Activated T-cell treated with anti-CD3 and anti-CD28 coated beads for 1 hour (primary cell): ENCODE measurements at places on chromosomes 5 and 9.

- no peak for DNase-seq
Observed at GRCh38 chr5:66326276-66326675, 182.2 kb downstream of the SREK1 start.

DNA sequence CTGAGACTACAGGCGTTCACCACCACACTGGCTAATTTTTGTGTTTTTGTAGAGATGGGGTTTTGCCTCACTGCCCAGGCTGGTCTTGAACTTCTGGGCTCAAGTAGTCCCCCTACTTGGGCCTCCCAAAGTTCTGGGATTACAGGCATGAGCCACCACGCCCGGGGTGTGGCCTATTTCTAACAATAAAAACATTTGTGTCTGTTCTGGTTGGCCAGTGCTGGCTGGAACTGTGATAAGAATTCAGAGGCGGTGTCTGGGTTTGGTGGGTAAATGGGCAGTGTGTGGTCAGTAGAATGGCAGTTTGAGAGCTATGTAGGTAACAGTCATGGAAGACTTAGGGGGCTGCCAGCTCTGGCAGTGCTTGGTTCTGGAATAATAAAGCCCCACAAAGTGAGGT lies 46.9 kb upstream of the SYNPO start:
- no peak for DNase-seq

GRCh38 chr5:2546938-2547337 lies 204.5 kb downstream of the IRX2 start:
- DNase-seq, result no peak

- no peak for DNase-seq
Observed at GRCh38 chr5:148829734-148830133, 3.3 kb downstream of the ADRB2 start.

GRCh38 chr9:91768977-91769916 lies 180.8 kb downstream of the ROR2 start:
- DNase-seq, result no peak

DNA sequence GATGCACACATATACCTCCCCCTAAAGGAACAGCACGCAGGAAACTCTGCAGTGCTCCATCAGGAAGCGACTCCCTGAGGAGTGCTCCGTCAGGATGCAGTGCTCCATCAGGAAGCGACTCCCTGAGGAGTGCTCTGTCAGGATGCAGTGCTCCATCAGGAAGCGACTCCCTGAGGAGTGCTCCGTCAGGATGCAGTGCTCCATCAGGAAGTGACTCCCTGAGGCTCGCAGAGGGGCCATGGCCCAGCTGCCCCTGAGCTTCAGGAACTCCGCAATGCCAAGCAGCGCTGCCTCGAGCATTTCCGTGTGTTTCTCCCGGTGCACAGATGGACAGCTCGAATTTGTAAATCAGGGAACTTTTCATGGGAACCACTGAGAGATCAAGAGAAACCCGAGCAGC lies 88.1 kb downstream of the PAX5 start:
- no peak for DNase-seq

- no peak for DNase-seq
Observed at GRCh38 chr5:156164306-156164705, 162.7 kb upstream of the SGCD start.

GRCh38 chr5:142056816-142057696 lies 44.2 kb upstream of the GNPDA1 start:
- DNase-seq, result no peak

DNA sequence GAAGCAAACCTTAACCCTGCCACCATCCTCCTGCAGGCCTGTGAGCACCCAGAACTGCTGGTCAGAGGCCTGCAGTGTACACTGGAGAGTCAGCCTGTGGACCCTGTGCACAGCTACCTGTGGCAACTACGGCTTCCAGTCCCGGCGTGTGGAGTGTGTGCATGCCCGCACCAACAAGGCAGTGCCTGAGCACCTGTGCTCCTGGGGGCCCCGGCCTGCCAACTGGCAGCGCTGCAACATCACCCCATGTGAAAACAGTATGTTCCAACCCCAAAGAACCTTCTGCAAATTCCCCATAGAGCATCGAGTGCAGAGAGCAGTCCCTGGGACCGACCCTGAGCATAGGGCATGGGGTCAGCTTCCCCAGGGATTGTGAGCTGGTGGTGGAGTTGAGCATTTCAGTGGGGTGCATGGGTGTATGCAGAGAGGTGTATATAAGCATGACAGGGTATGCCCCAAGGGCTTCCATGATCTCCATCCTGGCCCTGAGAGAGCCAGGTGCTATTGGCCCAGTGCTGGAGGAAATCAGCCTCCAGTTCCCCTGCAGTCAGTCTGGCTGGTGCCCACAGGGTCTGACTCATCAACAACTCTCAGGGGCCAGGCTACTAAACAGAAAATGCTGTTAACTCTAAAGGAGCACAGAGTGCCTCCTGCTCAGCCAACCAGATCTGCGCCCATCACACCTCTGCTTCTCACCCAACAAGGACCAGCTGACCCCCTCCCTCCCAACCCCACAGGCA lies 126.2 kb downstream of the SAXO1 start:
- no peak for DNase-seq

DNA sequence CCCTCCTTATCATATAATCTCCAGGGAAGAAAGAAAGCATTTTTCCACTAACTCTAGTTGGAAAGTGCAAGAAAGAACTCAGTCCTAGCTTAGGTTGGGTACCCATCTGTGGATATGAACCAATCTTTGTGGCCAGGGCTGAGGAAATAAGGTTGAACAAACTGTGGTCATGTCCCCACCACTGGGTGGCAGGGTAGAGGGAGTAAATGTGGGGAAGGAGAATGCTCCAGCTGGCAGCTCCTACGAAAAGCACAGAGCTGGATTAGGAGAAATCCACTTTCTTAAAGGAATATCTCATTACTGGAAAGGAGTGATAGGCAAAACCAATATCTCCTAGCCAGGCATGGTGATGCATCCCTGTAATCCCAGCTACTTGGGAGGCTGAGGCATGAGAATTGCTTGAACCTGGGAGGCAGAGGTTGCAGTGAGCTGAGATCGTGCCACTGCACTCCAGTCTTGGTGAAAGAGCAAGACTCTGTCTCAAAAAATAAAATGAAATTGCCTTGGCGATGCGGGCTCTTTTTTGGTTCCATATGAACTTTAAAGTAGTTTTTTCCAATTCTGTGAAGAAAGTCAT lies 175.1 kb downstream of the CCDC192 start:
- DNase-seq, result no peak

- DNase-seq, result no peak
Observed at GRCh38 chr5:143446535-143447226, 43.2 kb upstream of the NR3C1 start.

DNA sequence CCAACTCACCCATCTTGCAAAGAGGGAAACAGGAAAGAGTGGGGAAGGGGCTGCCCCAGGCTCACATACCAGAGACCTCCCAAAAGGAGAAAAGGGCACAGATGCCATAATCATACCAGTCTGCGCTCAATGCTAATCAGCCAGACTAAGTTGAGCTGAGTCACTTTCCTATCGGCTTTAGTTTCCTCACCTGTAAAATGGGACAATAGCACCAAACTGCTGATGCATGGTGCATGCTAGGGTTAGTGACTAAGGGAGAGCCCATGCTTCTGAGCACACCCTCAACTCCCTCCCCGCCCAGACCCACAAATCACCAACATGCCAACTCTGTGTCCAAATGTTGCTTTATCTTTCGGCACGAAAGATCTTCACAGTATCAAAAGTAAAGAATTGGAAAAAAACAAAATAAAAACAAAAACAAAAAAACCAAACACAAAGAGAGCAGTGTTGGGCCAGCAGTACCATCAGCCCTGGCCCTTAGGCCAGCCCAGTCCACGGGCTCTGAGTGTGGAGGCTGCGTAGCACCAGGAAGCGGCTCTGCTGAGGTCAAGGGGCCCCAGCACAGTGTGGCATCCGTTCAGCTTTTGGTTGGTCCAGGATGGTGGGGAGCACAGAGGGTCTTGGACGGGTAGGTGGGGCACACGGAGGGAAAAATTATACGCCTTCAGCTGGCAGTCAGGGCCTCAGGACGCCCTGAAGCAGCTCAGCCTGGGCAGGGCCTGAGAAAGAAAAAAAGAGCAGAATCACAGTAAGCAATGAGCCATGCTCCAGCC lies 2.9 kb upstream of the DDX41 start:
- DNase-seq, result no peak

- DNase-seq, result no peak
Observed at GRCh38 chr9:36935768-36936497, 98.1 kb downstream of the PAX5 start.

GRCh38 chr9:135049460-135049859 lies 38.0 kb upstream of the OLFM1 start:
- no peak for DNase-seq

- DNase-seq, result no peak
Observed at GRCh38 chr9:129285979-129286772, 108.1 kb upstream of the IER5L start.

GRCh38 chr9:27528886-27529315 lies 713 bp downstream of the MOB3B start:
- peak; percentile 10 for DNase-seq

GRCh38 chr9:10144355-10144754 lies 468.4 kb downstream of the PTPRD start:
- DNase-seq, result no peak

- DNase-seq, result no peak
Observed at GRCh38 chr5:53116597-53116996, 7.0 kb upstream of the MOCS2 start.

DNA sequence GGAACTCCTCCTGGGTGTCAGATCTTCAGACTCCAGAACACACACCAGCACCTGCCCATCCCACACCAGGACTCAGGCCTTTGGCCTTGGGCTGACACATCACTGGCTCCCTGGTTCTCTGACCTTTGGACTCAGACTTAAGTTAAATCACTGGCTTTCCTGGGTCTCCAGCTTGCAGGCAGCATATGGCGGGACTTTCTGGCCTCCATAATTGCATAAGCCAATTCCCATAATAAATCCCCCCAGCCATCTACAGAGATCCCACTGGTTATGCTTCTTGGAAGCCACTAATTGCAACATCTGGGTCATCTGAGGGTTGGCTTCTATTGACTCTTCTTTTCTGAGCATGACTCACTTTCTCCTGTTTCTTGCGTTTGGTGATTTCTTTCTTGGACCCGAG lies 80.3 kb upstream of the SARDH start:
- no peak for DNase-seq

DNA sequence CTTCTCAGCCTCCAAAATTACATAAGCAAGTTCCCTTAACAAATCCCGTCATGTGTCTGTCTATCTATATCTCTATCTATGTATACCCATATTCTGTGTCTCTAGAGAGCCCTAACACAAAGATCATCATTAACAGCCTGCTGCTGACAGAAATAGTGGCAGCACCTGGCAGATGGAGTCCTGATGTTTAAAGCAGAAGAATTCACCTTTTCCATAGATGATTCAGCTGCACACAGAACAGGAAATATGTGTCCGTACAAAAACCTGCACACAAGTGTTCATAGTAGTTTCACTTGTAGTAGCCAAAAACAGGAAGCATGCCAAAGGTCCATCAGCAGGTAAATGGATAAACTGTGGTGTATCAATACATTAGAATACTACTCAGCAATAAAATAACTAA lies 45.0 kb upstream of the ACO1 start:
- no peak for DNase-seq

DNA sequence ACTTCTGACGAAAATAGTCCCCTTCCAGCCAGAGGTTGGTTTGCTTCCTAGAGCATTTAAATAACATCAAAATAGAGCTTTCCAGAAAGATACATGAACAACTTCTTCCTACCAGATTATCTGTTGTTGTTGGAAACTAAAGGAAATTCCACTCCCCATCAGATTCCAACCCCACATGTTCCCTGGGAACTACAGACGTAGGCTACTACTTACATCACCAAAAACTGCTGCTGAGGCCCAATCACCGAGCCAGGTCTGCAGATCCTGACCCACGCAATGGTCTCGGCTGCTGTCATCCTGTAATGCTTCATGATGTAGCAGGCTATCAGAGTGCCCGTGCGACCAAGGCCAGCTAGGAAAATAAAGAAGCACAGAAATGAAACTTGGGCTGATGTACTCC lies 73.4 kb downstream of the HABP4 start:
- no peak for DNase-seq

DNA sequence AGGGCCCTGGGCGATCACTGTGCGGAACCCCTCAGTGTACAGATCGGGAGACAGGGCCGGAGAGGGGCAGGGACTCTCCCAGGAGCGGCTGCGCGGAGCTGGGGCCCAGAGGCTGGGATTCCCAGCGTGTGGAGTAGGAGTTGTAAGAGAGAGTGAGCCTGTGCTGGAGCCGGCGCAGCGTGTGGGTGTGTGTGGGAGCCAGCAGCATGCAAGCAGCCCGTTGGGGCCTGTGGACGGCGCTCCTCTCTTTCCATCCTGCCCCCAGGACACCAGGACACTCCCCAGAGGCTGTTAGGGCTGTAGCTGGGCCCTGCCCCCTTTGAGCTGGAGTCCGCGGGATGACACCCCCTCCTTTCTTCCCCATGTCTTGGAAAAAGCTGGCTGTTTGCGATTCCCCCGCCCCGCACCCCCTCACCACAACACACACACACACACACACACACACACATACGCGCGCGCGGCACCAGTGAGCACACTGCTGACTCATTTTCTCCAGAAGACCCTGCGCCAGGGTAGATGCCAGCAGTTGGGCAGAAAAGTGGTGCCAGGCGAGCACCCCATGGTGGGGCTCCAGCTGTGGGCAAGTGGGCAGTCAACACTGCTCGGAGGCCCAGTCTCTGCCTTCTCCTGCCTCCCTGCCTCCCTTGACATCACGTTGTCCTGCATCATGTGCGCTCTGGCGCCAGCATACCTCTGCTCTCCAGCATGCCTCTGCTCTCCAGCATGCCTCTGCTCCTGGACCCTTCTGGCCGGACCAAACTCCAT lies 1.5 kb downstream of the COL27A1 start:
- DNase-seq, result peak; percentile 17

DNA sequence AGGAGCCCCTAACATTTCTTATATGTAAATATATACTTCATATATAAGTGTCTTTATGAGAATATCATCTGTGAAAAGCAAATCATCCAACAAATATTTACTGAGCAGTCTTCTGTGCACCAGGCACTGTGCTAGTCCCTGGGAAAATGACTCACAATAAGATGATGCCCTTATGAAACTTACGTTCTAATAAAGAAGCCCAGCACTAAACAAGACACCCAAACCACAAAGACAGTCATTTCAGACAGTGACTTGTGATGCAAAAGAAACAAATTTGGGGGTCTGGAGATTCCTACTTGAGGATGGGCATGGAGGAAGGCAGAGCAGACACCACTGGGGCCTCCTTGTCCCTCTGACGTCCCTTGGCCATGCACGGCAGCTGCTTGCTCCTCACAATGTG lies 30.6 kb upstream of the PPP1R2B start:
- no peak for DNase-seq

DNA sequence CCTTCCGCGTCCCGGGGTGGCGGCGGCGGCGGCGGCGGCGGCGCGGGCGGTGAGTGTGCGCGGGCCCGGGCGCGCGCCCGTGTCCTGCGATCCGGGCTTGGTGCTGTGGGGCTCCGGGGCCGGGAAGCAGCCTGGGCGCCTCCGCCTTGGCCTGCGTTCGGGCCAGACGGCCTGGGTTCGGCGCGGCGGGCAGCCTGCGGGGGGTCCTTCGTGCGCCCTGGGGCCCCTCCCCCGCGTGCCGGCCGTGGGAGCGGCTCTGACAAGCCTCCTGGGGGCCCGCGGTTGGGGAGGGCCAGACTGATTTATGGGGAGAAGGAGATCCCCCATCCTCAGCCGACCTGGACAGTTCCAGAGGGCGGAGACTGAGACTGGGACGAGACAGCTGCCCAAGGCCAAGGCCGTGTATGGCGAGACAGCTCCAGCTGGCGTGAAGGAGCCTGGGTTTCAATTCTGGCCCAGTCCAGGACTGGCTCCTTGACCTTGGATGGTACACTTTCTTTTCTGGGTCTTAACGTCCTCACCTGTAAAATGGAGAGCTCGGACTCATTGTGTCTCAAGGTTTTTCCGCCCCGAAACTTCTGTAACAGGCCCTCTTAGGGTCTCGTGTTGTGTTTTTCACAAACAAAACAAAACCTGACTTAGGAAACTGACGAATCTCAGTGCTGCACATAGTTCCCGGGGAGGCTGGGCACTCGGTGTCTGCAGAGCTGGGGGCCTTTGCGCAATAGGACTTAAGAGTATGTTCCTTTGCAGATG lies 603 bp downstream of the TMEM268 start:
- DNase-seq, result peak; percentile 26
